DMS79 (cell line): ENCODE measurements at places on chromosomes 13 and 19.
A peak's percentile ranks its signal among the peaks of the same experiment; 100 is the strongest.

- no peak for DNase-seq
These were observed 2.8 kb downstream of the AP3D1 start for GRCh38 chr19:2148482-2149135.

DNA sequence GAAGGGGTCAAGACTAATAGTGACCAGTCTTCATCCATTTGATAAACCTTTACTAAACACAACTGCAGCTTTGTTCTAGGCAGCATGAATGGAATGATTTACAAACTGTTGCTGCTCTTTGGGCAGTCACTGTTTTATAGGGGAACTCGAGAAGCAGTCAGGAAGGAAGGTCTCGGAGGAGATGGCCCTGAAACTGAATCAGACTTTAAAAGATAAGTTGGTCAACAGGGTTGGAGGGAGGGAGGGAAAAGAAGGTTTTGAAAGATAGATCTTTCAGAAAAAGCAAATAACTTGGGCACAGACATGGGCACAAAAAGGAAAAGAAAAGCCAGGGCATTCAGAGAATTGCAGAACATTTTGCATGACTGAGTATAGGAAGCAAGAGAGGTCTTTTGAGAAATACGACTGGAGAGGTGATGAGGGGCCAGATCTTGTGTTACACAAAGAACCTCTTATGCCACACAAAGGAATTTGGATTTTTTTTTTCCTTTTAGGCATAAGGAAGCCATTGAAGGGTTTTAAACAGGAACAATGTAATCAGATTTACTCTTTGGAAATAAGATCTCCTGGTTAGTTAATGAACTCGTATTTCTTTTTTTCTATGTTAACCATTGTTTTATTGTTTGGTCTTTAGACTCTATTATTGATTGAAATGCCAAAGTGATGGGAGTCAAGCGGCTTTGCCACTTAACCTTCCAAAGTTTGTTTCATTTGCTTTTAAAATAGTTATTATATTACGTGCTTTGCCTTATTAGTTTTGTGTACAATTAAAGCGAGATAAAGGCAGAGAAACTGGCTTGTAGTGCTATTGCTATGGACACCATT lies 37.5 kb upstream of the SACS start:
- no peak for DNase-seq

GRCh38 chr13:23628250-23628649 lies 58.0 kb downstream of the TNFRSF19 start:
- no peak for DNase-seq

DNA sequence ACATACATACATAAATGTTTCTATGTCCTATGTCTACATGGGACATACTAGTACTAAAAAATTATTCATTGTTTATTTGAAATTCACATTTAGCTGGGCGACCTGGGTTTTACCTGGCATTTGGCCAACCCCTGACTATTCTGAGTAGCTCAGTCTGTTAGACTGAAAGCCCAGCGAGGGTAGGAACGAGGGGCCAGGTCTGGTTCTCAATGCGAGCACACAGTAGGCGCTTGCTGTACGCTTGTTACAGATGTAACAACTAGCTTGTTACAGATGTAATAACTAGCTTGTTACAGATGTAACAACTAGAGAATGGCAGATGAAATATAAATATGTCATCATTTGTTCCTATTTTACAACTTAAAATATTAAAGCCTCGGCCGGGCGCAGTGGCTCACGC lies 920 bp upstream of the ANO8 start:
- no peak for DNase-seq

GRCh38 chr13:39095500-39095899 lies 57.2 kb downstream of the NHLRC3 start:
- no peak for DNase-seq

- DNase-seq, result no peak
These were observed 228.3 kb downstream of the KLF5 start for GRCh38 chr13:73286942-73287620.

DNA sequence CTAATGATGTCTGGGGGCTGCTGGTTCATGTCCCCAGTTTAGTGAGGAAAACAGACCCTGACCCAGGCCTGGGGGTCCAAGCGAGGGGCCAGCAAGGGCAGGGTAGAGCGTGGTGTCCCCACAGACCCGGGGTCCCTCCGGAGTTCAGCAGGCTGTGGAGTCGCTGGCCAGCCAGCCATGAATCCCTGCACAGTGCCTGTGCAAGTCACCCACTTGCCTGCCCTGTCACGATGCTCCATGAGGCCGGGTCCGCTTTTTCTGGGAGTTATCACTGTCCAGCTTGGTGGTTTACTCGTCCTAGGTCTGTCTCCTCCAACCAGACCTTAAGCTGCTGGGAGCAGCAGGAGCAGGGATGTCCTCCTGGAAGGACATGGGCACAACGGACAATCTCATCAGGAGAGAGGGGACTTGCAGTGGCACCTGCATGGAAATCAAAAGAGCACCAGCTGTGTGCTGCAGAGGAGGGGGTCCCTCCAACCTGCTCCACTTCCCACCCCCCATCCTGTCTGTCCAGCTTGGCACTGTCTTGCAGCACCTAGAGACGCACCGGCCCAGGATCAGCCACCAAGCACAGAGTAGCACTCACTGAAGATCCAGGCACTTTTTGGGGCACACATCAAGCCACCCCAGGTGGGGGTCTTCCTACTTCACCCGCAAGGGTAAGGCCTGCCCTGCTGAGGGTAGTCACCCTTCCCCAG lies 121.8 kb downstream of the URI1 start:
- DNase-seq, result no peak

GRCh38 chr19:42306646-42307045 lies 4.2 kb upstream of the PAFAH1B3 start:
- DNase-seq, result no peak

DNA sequence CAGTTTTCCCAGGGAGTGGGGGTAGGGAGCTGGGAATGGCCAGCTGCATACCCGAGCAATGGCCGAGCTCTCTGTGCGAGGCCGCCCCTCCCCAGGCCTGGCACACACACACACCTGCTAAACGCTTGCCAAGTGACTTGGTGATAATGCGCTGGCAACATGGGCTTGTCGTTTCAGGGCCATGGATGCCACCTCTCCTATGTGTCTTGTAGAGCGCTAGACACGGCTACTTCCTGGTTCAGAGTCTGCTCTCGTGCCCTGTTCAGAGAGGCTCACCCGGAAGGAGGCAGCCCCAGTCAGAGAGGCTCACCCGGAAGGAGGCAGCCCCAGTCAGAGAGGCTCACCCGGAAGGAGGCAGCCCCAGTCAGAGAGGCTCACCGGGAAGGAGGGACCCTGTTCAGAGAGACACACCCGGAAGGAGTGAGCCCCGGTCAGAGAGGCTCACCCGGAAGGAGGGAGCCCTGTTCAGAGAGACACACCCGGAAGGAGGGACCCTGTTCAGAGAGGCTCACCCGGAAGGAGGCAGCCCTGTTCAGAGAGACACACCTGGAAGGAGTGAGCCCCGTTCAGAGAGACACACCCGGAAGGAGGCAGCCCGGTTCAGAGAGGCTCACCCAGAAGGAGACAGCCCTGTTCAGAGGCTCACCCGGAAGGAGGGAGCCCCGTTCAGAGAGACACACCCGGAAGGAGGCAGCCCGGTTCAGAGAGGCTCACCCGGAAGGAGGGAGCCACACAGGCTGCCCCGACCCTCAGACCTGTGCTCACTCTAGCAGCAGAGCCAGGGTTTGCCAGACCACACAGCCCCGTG lies 4.2 kb downstream of the ADPRHL1 start:
- peak; percentile 100 for DNase-seq

DNA sequence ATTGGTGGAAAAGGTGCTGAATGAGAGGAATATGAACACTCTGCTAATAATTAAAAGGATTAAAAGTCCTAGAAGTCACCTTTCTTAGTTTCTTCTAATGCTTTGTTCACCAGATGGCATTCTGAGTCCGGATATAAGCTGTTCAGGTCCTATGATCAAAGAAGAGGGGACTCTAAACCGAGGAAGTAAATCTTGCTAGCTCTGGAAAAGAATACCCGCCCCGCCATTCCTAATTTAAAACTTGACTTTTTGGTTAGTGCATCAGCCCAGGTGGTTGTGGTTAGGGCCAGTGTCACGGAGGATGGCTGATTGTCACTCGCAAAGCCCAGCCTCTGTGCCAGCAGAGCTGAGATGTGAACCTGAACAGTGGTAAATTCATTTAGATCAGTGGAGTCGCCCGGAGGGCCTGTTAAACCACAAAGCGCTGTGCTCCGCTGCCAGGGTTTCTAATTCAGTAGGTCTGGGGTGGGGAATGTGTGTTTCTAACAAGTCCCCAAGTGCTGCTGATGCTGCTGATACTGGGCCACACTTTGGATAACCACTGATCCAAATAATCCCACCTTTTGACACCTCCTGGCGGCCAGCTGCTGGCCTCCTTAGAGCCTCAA lies 425.4 kb downstream of the DCT start:
- DNase-seq, result no peak

DNA sequence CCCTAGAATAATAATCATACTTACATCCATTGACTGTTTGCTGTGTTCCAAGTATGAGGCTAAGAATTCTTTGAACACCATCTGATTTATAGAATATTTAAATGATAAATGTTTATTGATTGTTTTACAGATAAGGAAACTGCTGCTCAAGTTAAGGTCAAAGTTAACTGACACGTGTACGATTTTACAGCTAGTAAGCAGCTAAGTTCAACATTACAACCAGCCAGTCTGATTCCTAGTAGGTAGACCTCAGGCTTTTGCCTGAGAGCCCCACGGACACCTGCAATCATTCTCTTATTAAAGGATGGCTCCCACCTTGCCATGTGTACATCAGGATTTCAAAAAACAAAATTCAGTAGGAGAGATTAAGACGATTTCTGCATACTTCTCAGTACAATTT lies 141.9 kb downstream of the SPRY2 start:
- no peak for DNase-seq

- no peak for DNase-seq
These were observed 38.5 kb downstream of the NAXD start for GRCh38 chr13:110653851-110654250.

DNA sequence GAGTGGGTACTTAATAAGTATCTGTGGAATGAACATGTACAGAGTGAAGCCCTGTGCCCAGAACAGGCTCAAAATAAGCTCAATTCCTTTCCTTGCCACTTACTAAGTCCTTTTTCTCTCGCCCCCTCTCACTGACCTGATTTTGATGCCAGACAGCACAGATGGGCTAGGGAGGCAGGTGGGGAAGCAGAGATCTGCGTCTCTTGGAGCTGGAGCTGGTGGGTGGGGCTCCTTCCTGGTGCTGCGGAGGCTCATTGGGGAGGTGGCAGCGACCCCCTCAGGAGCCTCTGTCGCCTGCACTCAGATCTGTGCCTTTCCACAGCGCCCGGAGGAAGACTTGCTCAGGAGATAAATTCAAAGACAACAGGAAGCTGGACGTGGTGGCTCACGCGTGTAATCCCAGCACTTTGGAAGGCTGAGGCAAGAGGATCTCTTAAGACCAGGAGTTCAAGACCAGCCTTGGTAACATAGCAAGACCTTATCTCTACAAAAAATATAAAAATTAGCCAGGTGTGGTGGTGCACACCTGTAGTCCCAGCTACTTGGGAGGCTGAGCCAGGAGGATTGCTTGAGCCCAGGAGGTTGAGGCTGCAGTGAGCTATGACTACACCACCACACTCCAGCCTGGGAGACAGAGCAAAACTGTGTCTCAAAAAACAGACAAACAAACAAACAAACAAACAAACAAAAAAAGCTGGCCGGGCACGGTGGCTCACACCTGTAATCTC lies 14.6 kb downstream of the AKT2 start:
- no peak for DNase-seq

- no peak for DNase-seq
These were observed 4.7 kb upstream of the CYP4F3 start for GRCh38 chr19:15636026-15636425.

DNA sequence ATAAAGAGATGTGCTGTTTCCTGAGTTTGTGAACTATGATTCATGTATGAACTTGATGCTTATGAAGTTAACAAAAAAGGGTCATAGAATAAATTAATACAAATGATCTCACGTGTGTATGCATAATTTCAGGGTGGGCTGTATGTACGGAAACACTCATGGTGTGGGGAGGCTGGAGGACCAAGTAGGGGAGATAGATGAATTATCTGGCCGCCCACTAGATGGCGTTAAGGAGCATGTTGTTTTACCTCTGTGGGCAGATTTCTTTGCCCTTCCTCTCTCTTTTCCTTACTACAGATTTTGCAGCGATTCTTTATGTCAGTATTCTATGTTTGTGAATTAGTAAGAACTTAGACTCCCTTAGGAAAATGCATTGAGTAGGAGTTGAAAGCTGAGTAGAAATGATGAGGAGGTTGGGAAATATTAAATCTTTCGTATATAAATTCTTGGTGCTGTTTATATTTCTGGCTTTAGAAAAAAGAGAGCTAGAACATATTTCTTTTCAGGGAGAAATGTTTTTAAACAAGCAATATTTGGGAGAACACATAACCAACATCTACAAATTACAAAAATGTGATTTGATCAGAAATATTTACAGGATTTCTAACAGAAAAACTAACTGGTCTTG lies 47.4 kb upstream of the TMTC4 start:
- peak; percentile 5 for DNase-seq

DNA sequence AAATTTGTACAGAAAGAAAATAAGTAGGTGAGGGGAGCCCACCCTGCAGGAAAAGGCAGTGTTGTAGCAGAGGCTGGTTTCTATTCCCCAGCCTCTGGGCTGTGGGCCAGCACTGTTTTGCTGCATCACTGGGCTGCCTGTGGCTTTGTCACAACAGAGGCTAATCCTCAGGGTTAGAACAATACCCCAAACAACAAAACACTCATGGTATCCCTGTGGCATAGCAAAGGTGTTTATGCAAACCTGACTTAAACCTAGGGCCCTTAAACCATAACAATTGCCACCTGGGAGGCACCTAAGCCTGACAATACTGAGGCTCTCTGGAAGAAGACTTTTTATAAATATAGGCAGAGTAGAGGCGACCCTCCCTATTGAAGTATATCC lies 314.7 kb downstream of the OLFM4 start:
- no peak for DNase-seq

DNA sequence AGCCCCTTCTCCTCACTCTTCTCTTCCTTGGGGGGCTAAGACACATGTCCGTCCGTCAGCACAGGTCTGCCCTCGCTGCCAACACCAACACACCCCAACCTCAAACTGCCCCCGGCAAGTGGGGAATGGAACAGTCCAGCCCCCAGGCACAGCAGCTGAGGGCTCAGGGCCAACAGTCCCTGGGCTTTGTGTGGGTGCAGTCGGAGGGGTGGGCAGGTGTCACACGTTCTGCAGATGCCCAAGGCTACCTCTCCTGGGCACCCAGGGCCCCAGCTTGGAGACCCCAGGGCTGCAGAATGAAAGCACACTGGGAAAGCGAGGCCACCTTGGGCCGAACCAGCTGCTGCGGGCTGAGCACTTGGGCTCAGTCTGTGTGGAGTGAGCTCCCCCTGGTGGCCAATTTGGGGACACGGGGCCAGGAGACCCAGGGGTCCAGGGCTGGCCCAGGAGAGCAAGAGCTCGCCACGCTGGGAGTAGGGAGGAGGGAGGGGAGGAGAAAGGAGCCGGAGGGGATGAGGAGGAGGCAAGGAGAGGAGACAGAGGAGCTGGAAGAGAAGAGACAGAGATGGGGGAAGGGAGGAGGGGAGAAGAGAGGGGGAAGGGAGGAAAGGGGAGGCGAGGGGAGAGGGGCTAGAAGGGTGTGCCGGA lies 14.0 kb upstream of the ATP8B3 start:
- DNase-seq, result peak; percentile 23

- no peak for DNase-seq
These were observed 558.9 kb downstream of the IRS2 start for GRCh38 chr13:109227344-109227940.

GRCh38 chr19:16197188-16197621 lies 506 bp upstream of the AP1M1 start:
- no peak for DNase-seq

GRCh38 chr19:5138606-5139582 lies 170.0 kb downstream of the KDM4B start:
- no peak for DNase-seq

- DNase-seq, result no peak
These were observed 95.8 kb downstream of the DNAJC15 start for GRCh38 chr13:43119206-43119605.
